ENCODE measurements at places on chromosomes 4 and X. TPM values are rescaled to one million over a fixed set of nuclear protein-coding genes. Genes with fewer than 3 reads are reported as not detected.

DNA sequence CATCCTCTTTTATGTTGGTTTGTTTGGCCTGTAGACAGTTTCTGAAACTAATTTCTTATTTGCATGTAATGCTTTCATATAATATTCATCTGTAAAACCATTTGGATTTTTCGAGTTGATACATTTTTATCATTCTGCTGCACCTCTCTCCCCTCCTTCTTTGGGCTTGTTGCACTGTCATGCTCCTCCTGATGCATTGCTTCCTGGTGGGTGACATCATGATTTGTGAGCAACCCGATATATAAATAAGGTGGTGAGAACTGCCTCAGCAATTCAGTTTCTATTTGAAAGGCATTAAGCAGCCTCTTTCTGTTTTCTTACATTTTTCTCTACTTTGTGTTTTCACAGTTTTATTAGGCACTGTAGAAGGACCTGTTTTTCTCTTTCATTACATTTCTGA, 515.7 kb downstream of the RPA4 start:
- no peak for DNase-seq
- H3K4me1 ChIP-seq, result no peaks in the 10 kb centered on the region
- no peak overlapping the region for H3K4me3 ChIP-seq
- no peak overlapping the region for H3K27ac ChIP-seq
- H3K36me3 ChIP-seq, result no peaks in the 10 kb centered on the region
- H3K27me3 ChIP-seq, result no peaks in the 10 kb centered on the region

DNA sequence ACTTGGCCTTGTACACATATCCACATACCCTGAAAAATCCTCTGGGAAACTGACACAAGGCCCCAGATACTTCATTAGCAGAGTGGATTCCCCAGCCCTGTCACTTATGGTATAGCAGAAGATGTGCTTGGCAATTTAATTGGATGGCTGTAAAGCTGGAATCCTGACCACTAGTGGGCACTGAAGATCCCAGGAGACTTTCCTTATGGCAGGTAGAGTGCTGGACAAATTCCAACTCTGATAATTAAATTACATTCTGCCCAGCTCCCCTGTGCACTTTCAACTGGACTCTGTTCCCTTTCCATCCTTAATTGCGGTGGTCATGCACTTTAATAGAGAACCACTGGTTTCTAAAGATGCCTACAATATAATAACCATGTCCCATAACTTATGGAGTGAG, 119.8 kb downstream of the DCK start:
- no peak overlapping the region for H3K27ac ChIP-seq
- H3K27me3 ChIP-seq, result no peaks in the 10 kb centered on the region
- no peak overlapping the region for H3K4me3 ChIP-seq

- H3K27me3 ChIP-seq, result no peaks in the 10 kb centered on the region
- no peak overlapping the region for H3K27ac ChIP-seq
- no peaks in the 10 kb centered on the region for H3K36me3 ChIP-seq
- no peak overlapping the region for H3K4me3 ChIP-seq
- no peaks in the 10 kb centered on the region for H3K4me1 ChIP-seq
- DNase-seq, result no peak
Measured at GRCh38 chr4:77579406-77580076, 26.1 kb upstream of the CXCL13 start.

DNA sequence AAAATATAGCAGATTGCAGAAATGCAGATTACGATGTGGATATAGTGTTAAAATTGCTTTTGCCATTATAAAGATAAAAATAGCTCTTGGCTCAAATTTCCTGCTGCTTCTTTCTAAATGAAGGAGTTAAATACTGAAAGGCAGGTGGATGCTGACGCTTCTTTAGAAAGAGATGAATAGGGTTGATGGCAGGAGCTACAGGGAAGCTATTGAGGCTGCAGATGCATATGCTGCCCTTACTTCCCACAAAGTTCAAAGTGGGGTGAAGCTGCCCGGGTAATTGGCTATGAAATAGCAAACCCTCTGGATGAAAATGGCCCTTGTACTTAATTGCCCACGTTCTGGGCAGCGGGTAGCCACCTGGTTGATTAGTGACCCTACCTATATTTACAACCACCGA, 379.5 kb downstream of the ZIC3 start:
- no peaks in the 10 kb centered on the region for H3K27me3 ChIP-seq
- DNase-seq, result no peak
- no peak overlapping the region for H3K27ac ChIP-seq
- no peak overlapping the region for H3K4me3 ChIP-seq
- no peaks in the 10 kb centered on the region for H3K36me3 ChIP-seq

DNA sequence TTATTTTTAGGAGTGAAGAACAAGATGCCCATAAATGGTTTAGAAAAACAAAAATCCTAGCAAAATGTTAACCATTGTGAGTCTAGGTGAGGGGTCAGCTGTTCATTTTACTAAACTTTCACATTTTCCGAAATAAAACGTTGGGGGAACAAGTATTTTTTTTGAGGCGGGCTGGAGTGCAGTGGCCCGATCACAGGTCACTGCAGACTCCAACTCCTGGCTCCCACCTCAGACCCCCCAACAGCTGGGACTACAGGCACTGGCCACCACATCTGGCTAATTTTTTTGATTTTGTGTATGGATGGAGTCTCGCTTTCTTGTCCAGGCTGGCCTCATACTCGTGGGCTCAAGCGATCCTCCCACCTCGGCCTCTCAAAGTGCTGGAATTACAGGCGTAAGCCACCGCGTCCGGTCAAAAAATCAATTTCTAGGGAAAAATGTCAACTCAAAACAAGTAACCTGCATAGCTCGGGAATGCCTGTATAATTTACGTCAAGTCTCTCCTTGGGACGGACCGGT, 742 bp upstream of the TAF1 start:
- H3K4me1 ChIP-seq, result peaks cover 33% of the 10 kb centered on the region
- peak overlapping the region; percentile 61 for H3K27ac ChIP-seq
- no peaks in the 10 kb centered on the region for H3K36me3 ChIP-seq
- no peak for DNase-seq
- no peaks in the 10 kb centered on the region for H3K27me3 ChIP-seq

- no peak for DNase-seq
- no peak overlapping the region for H3K27ac ChIP-seq
- no peak overlapping the region for H3K4me3 ChIP-seq
- peaks cover 16% of the 10 kb centered on the region for H3K4me1 ChIP-seq
Measured at GRCh38 chr4:112633477-112634235, 3.1 kb downstream of the ZGRF1 start.

Gene XAGE1A
- total RNA-seq, result not detected

Gene F11
- not detected for total RNA-seq

All from spleen (tissue), 13 donors.